ENCODE measurements at places on chromosomes 3 and 15.

GRCh38 chr3:101849714-101850245, 466 bp downstream of the NFKBIZ start:
- peak; percentile 59 for DNase-seq

- DNase-seq: no peak
Measured at GRCh38 chr15:100651253-100651652, 48.9 kb downstream of the ASB7 start.

GRCh38 chr3:156316076-156316475, 195.7 kb downstream of the KCNAB1 start:
- no peak for DNase-seq

GRCh38 chr3:128804017-128804810, 75.2 kb upstream of the ACAD9 start:
- peak; percentile 41 for DNase-seq

DNA sequence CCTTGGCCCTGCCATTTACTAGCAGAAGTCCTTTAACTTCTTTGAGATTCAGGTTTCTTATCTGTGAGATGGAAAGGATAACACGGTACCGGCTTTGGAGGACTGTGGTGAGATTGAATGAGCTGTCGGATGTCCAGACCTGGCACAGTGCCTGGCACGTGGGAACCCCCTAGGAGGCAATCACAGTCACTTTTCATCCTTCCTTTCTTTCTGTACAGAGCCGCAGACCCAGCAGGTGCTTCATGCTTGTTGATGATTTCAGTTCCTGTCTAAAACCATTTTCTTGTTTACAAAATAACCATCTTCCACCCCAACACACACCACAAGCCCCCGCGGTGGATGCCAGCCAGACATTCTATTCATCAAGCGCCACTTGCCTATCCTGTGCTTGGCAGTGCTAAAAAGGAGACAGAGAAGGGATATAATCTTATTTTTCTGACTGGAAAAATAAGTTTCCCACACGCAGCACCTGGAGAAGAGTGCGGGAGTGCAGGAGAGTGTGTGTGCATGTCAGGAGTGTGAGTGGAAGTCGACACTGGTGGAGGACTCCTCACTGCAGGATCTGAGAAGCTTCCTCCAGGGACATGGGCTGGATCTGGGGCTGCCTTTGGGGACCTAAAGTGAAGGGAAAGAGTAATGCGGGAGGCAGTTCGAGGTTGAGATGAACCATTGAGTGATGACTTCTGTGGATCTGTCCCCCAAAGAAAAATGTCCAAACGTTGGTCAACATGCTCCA, 85.7 kb downstream of the ST6GAL1 start:
- DNase-seq: no peak

DNA sequence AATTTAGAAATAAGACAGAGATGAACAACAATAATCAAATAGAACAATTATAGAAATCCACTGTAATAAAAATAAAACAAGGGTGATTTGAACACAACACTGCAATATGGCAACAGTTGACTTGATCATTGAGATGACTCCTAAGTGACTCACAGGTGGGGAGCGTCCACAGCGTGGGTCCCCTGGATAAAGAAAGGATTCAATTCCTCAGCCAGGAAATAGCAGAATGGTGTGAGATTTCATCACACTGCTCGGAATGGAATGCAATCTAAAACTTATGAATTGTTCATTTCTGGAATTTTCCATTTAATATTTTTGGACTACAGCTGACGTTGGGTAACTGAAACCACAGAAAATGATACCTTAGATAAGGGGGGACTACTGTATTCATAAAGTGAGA, 82.0 kb downstream of the CNTN3 start:
- no peak for DNase-seq

Measured in activated CD4-positive, alpha-beta T cell treated with anti-CD3 and anti-CD28 coated beads, Interleukin-2, amount 50 U/mL, for 48 hours (primary cell).